ENCODE measurements at places on chromosomes 7 and 10.
A peak's percentile ranks its signal among the peaks of the same experiment; 100 is the strongest.

GRCh38 chr7:55641273-55641691, 69.0 kb upstream of the VOPP1 start:
- peak; percentile 80 for DNase-seq

DNA sequence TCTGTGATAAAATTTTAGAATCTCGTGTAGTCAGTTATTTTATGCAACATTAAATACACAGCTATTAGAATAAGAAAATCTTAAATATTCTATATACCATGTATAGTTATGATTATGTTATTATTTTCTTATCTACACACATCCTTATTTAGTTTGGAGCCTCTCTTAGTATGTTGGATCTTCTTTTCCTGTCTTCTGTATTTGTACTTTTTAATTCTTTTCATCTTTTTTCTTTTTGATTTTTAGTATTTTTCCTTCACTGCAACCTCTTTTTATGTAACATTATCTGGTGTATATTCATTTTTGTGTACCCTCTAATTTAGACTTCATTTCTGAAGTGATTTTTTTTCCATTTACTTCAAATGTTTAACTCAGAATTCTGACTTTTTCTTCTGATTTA, 48.9 kb downstream of the ZMYND11 start:
- no peak for DNase-seq

GRCh38 chr7:23912065-23912464, 202.0 kb downstream of the STK31 start:
- no peak for DNase-seq

- no peak for DNase-seq
These were observed 888.4 kb upstream of the PHF14 start for GRCh38 chr7:10085231-10085630.

- DNase-seq = no peak
These were observed 40.1 kb upstream of the SLC29A3 start for GRCh38 chr10:71278691-71279588.

GRCh38 chr7:124718032-124718766, 47.4 kb downstream of the GPR37 start:
- no peak for DNase-seq

DNA sequence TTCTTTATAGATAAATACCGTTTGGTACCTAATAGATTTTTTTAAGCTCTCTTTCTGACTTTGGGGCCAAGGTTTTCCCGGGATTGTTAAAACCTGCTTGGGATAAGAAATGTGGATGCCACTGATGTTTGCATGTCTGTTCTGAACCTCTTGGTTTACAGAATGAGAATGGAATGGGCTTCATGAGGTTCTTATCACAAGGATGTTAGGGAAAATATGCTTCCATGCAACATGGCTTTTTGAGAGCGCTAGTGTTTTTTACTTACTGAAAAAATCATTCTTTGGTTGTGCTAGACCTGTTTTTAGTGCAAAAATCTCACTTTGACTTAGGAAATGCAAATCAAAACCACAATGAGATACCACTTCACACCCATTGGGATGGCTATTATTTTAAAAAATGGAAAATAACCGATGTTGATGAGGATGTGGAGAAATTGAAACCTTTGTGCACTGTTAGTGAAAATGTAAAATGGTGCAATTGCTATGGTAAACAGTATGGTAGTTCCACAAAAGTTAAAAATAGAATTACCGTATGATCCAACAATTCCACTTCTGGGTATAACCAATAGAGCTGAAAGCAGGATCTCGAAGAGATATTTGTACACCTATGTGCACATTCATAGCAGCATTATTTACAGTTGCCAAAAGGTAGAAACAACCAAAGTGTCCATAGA, 38.9 kb downstream of the TSPAN14 start:
- DNase-seq = peak; percentile 37

DNA sequence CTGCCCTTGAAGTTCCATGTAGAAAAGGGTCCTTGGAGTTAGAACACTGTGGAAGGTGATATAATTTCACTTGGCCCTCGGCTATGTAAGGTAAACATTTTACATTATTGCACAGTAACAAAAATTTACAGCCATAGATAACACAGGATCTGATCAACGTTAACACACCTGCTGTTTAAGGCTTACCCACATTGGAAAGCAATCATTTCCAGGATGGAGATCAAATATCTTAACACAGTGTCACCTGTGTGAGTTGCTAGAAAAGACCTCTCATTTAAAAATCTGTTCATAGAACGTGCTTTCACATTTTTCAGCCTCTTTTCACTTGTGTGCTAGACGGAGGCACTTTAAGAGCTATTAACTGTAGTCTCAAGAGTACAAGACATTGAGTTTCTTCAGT, 1.9 kb downstream of the TMEM229A start:
- DNase-seq = no peak

GRCh38 chr10:84613336-84614021, 285.1 kb downstream of the CCSER2 start:
- no peak for DNase-seq

- DNase-seq = no peak
These were observed 21.5 kb downstream of the ADARB2 start for GRCh38 chr10:1715821-1716220.

GRCh38 chr7:88835147-88835728, 39.7 kb upstream of the TEX47 start:
- DNase-seq = no peak

GRCh38 chr7:137454767-137455166, 111.2 kb upstream of the PTN start:
- peak; percentile 94 for DNase-seq

- no peak for DNase-seq
These were observed 35.6 kb upstream of the GRB10 start for GRCh38 chr7:50818324-50818723.

GRCh38 chr10:110203500-110204455, 3.6 kb upstream of the MXI1 start:
- DNase-seq = no peak

DNA sequence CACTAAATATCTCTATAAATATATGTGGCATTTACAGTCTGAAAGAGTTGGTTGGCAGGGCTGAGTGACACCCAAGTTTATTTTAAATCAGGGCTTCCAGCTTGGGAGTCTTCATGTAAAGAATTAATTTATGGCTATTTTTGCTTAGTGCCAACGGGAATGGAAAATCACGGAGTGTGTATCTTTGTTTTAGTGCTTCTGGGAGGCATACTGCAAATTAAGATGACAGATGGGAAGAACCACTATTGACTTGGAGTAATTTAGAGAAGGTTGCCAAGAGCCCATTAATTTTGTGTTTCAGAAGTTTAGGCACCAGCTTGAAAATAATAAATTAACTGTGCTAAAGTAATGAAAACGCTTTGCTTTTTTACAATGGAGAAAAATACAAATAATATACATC, 135.2 kb downstream of the GPR37 start:
- DNase-seq = no peak

DNA sequence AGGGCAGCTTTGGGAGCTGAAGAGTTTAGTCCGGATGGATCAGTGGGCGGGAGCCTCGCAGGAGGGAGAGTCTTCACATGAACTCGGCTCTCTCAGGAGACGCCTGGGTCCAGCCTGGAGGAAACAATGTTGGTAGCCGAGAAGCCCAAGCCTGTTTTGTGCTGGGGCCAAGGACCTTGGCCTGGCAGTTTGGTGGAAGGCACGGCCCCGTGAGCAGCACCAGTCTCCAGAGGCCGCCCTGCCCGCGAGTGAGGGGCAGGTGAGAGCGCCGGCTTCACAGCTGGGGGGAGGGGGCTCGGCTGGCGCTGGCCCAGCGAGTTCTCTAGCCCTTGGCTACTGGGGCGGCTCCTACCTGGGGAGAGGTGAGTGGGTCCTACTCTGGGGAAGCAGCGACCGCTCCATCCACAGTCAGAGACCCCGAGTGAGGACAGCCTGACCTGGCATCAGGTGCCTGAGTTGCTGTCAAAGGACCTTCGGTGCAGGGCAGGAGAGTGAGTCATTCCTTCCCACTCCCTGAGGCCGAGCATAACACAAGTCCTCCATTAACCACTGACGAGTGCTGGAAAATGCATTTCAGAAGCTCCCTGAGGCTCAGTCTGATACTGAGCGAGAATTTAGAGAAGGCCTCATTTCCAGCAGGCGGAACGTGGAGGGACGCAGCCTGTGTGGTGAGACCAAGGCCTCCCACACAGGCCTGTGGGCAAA, 89.3 kb upstream of the DIP2C start:
- peak; percentile 53 for DNase-seq

DNA sequence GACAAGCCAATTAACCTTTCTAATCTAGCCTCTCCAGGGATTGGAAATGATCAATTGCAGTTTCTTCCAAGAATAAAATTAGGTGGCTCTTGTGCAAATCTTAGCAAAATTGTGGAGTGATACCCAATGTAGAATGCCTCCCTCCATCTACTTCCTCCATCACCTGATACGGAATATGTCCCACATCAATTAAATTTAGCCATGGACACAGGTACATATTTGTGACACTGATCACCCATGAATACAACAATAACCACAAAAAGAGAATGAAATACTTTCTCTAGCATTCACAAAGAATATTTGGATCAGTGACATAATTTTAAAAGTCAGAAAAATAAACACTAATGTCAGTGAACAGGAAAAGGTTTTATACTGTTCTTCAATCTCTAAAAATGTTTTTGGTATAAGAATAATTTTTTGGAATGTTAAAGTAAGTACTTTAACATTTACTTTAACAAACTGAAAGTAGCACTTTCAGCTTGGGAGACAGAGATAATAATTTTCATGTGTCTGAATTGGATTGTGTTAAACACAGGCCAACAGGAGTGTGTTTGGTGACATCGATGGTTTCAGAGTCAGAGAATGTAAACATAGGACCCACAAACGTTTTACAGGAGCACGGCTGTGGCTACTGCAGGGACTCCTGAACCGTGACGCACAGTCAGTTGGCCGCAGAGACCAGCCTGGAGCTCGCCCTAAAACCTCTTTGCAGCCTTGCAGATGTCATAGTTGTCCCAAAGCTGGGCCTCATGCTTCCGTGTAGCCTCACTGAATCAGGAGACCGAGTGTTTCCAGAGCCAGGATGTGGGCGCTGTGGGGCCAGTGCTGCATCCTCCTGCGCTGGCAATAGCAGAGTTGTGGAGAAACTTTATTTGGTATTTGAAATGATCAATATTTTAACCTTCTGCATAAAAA, 7.2 kb downstream of the RBM20 start:
- DNase-seq = peak; percentile 21

- DNase-seq = no peak
These were observed 249.3 kb upstream of the PFKP start for GRCh38 chr10:2817940-2818636.

DNA sequence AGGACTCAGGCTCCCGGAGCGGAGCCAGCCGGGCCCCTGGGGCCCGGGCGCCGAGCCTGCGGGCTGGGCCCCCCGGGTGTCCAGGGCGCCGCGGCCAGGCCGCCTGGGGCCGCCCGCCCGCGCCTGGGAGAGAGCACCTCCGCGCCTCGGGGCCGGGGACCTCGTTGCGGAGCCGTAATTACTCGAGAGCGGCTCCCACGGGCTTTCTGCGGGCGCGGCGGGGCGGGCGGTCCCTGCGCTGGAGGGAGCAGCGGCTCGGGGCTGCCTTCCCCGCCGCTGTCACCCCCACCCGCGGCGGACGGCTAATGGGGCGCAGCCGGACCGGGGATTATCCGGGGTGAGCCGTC, 1.5 kb downstream of the GNB2 start:
- no peak for DNase-seq

DNA sequence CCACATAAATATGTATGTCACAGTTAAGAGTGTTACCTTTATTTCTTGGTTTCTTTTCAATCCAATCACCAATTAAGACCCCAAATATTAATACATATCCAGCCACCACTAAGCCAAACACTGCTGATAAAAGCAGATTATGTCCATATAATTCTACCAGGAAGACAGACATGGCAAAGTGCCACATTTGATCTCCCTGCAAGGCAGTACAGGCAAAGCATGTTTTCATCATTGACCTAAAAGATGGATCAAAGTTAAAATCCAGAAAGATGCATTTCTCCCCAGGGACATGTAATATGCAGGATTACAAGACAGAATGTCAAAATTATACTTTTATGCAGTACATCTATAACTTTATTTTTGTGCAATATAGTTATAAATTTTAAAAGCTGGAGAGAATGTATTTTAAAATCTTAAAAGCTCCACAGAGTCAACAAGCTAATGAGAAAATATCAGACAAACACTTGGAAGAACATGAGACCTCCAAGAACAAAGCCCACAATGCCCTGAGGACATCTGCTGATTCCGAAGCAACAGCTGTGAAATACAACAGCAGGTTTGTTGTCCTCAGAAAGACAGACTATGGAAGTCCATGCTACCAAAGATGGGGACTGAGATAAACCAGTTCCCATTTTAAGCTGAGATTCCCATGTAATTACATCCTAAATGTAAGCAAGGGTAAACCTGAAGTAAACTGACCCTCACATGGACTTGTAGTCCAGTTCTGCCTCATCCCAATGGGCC, 54.5 kb upstream of the TOMM7 start:
- DNase-seq = no peak

DNA sequence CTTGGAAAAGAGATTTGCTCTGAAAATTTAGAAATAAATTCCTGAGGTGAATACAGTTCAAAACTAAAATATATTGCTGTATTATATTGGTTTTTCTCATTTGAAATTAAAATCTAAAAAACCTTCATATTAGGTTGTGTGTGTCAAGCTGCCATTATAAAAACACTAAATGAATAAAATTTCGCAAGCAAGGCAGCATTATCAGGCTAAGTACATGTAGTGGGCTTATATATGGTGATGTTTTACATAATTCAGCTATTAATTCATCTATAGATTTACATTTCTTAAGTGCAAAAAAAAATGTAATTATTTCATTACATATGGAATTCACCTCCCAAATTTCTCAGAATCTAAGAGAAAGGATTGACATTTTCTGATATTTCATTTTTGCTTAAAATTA, 5.3 kb downstream of the MEOX2 start:
- no peak for DNase-seq

DNA sequence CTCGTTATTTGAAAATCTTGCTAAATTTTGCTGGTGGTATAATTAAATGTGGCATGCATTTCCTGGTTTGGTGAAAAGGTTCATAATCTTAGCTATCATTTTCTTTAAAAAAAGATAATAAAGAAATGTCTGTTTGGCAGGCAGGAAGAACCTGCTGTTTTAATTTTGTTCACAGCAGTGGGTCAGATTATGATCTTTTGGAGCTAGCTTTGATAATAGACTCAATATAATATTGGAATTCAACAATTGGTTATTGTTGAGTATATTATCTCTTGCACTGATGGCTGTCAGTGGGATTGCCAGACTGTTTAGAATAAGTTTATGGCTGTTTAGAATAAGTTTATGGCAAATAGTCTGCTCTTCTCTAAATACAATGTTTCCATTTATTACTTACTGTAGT, 35.1 kb downstream of the MXI1 start:
- DNase-seq = no peak

GRCh38 chr7:28408960-28409715, 3.2 kb upstream of the CREB5 start:
- peak; percentile 94 for DNase-seq

GRCh38 chr10:70729763-70730357, 55.3 kb downstream of the TBATA start:
- DNase-seq = no peak
